Uterus (tissue), 4 donors: ENCODE measurements at places on chromosomes 5 and 9.

- DNase-seq = no peak
Measured at GRCh38 chr9:137648396-137648795, 29.6 kb downstream of the EHMT1 start.

DNA sequence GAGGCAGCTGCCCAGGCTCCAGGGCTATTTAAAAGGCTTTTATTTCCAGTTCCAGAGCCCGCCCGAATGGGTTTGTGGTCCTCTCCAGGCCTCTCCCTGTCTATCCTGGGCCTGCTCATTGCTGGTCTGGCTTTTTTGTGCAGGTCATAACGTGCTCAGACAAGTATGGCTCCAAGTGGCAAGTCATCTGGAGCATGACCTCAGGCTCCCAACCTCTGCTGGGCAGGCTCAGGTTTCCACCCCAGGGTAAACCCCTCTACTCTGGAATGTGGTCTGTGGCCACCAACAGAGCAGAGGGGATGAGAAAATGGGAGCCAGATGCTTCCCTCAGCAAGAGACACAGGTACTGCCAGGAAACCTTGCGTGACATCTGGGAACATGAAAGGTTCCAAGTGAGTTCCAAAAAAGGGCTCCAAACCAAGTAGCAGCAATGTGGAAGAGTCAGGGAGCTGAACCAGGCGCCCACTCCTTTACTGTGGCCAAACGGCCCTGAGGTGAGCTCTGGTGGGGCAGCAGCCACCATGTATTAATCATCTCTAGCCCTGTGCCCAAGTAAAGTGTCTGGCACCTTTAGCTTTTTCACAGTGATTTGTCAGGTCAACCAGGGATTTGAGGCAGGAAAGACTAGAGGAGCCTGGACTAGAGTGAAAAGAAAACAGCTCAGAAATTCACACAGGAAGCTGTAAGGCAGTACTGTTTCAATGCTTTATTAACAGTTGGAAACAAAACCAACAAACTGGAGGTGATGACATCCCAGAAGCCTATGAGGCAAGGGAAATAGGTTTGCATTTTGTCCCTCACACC, 25.7 kb downstream of the PCDHGC5 start:
- DNase-seq = no peak

DNA sequence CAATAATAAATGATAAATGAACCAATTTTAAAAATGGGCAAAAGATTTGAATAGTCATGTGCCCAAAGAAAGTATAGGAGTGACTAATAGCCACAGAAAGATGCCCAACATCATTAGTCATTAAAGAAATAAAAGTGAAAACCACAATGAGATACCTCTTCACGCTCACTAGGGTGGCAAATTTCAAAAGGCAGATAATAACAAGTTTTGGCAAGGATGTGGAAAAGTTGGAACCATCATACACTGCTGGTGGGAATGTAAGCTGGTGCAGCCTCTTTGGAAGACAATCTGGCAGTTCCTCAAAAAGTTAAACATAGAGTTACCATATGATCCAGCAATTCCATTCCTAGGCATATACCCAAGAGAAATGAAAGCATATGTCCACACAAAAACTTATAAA, 1819.8 kb downstream of the MAT2B start:
- no peak for DNase-seq

DNA sequence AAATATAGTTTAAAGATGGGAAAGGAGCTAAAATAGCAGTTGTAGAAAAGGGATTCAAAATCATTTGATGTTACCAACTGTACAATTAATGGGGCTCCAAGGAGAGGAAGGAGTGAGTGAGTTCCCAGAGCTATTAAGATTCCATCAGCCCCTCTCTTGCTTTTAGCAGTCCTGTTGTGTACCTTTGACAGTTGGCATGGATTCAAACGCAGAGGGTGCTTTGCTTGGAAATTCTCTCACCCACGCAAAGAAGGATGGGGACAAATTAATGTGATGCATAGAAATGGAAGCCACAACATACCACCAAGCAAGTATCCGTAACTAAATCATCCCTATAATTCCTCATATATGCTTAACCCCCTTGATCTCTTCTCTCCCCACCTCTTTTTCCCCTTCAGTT, 461.3 kb downstream of the EBF1 start:
- no peak for DNase-seq

GRCh38 chr9:125659954-125660353, 47.1 kb downstream of the MAPKAP1 start:
- no peak for DNase-seq

DNA sequence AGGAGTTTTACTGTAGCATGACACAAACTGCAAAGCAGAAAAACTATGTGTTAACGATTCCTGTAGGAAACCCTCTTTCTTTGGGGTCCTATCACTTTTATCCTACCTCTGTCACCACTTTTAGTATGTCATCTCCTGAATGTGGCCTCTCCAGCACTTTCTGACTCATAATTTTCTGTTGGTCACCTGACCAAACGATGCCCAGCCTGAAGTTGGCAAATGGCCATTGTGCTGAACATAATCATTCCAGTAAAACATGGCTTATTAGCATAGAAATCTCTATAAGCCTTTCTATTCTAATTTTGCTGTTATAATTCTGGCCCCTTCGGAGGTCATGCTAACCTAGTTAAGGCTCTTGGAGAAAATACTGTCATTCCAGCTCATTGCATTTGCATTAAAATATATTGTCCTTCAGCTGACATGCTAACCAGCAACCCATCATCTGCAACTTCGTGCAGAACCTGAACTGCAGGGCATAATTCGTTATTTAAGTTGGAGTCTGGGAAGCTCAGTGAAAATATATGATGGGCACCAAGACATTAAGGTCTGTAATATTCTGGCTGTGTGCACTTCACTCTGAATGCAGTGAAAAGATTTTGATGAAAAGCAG, 140.3 kb downstream of the NMUR2 start:
- no peak for DNase-seq

GRCh38 chr5:29252390-29252789, 1941.1 kb upstream of the CDH6 start:
- no peak for DNase-seq

DNA sequence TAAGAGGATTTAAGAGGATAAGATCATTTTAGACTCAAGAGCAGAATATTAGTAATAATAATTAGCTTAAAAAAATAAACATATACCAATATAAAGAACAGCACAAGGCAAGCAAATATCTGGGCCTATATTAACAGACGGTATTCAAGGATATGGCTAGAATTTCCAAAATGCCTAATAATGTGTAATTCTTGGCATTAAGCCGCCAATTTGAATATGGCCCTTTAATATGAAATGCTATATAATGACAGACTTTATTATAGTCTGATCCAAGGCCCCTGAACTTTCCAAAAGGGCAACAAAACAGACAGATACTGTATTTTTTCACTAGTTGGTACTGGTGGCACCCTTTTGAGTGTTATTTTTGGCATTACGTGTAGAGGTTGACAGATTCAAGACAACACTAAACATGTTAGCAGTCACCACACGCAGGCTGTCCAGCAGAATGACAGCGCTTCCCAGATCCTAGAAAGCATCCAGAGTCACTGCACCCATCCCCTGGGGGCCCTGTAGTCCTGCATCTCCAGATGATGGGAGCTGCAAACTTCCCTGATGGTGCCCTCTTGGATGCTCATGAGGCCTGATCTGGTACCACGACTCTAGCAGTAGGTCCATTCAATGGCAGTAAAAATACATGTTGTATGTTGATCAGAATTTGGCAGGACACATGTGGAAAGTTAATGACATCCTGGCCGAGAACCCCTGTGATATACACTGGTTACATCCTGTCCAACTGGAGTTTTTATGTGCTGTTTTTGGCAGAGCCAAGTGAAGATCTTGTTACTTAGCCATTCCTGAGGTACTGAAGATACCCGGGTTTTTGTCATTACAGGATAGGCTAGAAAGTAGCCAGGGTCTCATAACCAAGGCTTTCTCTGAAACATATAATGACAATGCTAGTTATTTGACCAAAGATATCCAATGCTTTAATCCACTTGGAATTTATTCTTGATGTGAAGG, 1.7 kb upstream of the ABL1 start:
- DNase-seq = no peak

- no peak for DNase-seq
Measured at GRCh38 chr9:131759017-131759647, 19.3 kb upstream of the RAPGEF1 start.

DNA sequence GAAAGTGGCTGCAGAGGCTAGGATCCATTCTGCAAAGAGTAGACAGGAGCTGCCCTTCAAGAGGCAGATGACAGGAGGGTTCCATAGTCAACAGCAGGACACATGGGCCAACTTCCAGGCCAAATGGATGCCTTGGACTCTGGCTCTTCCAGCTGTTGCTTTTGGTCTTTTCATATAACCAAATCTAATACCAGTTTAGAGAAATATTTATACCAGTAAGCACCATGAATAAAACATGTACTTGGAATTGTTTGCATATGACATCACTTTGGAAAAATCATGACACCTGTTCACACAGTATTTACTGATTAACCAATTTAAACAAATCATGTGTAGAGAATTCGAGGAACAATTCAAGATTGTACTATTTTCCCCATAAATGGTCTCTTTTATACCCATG, 481.3 kb downstream of the DMRT2 start:
- no peak for DNase-seq

DNA sequence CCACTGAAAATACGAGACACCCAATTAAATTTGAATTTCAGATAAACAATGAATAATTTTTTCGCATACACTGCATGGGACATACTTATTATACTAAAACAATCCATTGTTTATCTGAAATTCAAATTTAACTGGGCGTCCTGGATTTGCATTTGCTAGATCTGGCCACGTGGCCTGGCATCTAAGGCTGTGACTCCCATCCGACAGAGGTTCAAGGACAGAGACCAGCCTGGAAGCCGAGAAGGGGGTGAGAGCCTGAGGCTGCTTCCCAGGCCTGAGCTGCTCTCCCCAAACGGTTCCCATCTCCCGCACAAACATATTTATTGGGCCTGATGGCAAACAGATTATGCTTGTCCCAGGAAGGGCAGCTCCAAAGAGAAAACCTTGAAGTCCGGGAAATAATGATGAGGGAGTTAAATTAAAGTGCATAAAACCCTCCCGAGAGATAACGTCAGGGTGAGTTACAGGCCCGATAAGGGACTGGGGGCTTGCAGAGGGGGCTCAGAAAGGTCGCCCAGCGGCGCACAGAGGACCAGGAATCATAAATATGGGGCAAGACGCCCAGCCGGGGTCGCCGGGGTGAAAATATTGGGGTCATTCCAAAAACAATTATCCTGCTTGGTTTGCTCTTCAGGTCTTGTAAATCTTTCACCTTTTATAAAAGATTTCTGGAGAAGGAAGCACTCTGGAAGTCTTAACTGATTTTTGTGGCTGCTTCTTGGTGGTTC, 163.7 kb downstream of the GAPVD1 start:
- peak; percentile 67 for DNase-seq

DNA sequence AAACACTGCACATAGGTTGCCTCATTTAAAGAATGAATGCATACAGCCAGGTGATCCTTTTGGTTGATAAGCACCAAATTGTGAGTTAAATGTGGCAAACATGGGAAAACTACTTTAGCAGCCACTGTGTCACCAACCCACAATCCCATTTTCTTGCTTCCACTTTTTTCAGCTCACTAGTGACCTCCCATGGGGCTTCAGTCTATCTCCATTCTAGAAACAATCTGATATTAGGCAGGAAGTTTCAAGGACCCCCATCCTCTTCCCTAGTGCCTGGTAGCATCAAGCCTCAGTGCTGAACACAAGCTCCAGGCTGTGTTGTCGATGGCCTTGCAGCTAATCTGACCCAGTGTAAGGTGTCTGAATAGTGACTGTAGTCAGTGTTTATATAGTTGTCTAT, 66.2 kb downstream of the PLPPR1 start:
- DNase-seq = no peak

DNA sequence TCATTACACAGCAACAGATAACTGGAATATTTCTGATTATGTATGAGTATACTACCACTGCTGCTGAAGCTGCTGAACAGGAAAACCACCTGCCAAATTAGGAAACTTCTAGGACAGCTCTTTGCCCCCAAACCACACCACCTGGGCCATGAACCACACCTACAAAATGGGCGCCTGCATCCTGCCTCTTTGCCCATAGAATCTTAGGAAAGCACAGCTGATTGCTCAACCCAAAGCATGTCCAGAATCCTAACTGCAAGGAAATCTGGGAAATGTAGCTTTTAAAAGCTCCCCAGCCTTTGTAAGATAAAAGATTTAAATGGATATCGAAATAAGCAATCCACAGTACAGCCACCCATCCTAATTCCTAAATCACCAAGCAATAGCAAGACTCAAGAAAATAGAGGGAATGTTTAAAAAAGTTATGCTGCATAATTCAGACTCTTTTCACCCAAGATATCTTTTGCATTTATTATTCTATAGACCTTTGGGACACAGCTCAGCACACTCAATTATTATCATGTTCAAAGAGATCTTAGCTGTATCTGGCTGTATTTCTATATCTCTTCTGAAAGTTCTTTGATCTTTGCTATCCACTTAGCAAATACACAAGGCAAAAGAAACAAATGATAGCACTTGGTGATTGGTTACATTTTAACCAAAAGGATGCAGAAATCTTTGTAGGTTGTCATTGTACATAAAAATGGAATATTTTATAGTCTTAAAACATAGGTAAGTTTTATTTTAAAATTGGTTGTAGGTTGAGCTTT, 6.8 kb upstream of the C9orf152 start:
- no peak for DNase-seq

DNA sequence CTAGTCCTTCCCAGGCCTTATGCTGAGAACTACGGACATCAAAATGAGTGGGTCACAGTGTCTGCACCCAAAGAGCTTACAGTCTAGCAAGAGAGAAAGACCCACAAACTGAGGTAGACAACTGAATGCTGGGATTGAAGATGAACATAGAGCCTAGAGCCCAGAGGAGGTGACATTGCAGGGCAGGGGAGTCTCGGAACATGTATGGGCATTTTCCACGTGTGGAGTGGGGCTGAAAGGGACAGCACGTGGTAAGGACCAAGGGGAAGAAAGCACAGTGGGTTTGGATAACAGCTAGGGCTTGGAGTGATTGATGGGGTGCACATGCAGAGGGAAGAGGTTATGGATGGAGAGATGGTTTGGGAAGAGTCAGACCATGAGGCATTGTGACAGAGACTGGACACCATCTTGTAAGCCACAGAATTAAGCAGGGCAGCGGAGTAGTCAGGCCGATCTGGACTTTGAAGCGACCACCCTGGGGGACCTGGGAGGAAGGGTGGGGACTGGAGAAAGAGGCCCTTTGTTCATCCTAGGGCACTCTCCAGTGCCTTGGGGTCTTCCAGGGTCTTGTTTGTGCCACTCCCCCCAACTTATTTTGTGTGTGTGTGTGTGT, 47.5 kb upstream of the SH3PXD2B start:
- DNase-seq = no peak
